ENCODE measurements at places on chromosomes 6 and 20.

DNA sequence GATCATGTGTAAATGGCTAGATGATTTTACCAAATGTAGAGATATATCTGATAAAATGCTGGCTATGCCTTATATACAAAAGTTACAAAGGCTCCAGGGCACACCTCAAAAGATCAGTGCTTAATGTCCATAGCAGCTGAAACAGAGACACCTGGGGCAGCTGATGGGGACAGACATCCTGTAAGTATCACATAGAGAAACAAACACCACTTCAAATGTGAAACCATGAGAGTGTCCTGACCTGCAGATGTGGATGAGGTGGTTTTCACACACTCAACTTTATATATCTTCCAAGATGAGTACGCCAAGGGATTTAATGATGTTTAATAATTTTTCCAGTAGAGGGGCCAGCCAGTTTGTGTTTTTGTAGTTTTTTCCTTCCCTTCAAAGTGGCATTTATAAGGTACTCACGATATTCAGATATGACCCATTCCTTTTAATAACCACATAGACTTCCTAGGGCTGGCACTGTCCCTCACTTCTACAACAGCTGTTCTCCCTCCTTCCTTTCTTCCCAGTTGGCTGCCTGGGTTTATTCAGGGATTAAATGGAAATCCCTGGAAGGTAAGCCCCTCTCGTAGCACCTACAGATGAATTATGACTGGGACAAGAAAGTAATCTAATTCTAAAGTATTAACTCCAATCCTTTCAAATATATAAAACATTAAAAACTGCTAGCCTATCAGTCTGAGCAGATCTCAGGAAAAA is 50.3 kb upstream of the MCM9 start:
- DNase-seq, result no peak

- DNase-seq, result no peak
Measured at GRCh38 chr20:36563374-36563773, 10.0 kb upstream of the TGIF2 start.

DNA sequence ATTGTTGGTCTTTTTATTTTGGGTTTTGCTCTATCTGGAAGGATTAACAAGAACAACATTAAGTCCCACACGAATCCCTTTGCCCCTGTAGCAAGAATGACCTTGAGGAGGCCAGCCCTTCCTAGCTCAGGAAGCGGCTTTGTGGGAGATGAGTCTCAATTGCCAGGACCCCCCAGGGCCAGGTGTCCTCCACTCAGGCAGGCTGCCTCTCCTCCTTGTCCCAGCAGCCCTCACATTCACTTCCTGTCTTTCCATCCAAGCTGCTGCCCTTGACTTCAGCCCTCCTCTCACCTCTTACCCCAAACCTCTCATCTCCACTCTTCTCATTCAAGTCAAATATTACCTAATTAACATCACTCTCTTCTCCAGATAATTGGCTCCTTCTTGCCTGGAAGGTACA is 22.6 kb upstream of the SYNDIG1 start:
- DNase-seq, result no peak

- DNase-seq, result no peak
Measured at GRCh38 chr20:57060407-57061050, 205.9 kb downstream of the BMP7 start.

- no peak for DNase-seq
Measured at GRCh38 chr20:51800872-51801121, 1.5 kb downstream of the SALL4 start.

GRCh38 chr20:1894951-1895673 is at the start of gene SIRPA:
SIRPA (plus strand) TSS chr20:1895407; CDS start chr20:1895448, 41 bp downstream.
- no peak for DNase-seq

All from stimulated activated CD4-positive, alpha-beta T cell treated with anti-CD3 and anti-CD28 coated beads, Interleukin-4, amount 100 ng/mL, for 48 hours (primary cell).